ENCODE measurements at places on chromosomes 16 and 17.

DNA sequence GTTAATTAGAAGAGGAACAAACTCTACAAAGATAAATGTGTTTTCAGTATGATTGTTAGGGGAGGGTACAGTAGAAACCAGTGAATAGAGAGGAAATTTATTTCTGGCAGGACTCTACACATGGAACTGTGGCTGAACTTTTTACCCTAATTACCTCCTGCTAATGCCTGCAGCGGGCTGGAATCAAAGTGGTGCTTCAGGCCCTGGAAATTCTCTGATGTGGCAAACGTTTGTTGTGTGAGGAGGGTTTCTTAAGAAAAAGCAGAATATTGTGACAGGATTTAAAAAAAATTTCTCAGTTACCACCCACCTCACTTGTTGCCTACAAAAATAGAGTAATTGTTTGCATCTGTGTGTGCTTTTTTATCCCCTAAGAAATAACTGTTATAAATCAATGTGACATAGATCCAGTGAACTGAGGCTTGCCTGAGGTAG, 154.5 kb downstream of the BCAS3 start:
- DNase-seq = no peak

DNA sequence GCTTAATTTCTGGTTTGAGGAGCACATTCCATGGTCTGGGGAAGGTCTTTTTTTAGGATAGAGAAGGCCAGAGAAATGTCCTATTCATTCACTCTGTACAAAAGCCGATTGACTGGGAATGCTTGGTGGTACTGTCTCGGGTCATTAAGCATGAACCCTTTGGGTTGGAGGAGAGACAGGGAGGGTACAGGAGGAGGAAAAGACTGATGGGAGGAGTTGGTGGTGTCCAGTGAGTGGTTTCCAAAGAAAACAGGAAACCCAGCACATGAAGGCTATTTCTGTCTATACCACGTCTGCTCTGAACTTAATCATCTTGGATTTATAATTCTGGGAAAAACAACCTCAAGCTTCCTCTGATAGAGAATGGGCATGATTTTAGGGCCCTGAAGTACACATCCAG, 111.9 kb downstream of the XYLT1 start:
- DNase-seq = no peak

DNA sequence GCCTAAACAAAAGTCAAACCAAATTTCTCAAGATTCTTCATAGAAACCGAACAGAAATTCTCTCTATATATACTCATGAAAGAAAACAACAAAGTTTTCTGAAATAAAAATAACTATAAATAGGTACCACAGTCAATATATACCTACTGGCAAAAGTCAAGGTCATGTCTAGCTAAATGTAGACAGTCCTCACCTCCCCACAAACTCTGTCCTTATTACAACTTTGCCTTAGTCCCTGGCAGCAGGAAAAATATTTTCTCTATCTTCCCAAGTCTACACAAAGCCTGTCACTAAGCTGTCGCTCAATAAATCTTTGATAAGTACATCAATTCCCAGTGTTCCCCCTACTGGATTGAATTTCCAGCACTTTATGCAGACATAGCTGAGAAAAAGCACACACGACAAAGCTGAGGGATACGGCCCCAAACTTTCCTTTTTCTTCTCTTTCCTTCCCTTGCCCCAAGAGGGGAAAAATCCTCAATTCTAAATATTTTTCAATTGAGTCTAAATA, 2.7 kb downstream of the CFAP20 start:
- DNase-seq = no peak

DNA sequence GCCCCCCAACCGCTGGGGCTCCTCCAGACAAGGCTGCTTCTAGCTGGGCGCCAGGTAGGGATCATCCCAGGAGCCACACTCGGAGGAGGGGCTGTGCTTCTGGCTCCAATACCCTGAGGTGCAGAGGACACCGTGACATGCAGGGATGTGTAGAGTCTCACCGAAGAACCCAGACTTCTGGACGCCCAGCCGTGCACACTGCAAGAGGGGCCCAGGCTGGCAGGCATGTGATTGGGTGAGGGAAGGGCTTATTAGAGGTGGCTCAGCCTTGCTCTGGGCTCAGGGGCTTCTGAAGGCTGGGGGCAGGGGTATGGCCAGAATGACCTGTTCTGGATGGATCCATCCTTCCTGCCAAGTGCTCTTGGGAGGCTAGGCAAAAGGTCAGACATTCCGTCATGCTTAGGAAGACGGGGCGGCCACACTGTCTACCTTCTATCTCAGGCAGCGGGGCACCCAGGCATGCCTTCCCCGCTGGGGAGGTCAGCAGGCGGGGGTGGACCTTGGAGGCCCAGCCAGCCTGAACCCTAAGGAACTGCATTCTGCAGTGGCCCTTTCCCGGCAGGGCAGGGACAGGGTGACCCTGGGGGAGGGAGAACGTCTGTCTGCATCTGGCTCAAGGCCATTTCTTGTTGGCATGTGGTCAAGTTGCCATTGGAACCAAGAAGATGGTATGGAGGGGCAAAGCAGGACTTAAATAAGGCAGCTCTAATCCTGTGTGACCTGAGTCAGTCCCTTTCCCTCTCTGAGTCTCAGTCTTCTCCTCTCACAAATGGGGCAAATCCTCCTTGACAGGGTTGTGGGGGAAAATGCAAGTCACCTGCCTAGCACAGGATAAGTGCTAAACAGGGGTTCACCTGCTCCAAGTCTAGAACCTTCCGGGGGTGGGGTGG, 5.8 kb upstream of the ADGRG1 start:
- no peak for DNase-seq

GRCh38 chr17:17783825-17784656, 52.7 kb downstream of the SREBF1 start:
- no peak for DNase-seq

DNA sequence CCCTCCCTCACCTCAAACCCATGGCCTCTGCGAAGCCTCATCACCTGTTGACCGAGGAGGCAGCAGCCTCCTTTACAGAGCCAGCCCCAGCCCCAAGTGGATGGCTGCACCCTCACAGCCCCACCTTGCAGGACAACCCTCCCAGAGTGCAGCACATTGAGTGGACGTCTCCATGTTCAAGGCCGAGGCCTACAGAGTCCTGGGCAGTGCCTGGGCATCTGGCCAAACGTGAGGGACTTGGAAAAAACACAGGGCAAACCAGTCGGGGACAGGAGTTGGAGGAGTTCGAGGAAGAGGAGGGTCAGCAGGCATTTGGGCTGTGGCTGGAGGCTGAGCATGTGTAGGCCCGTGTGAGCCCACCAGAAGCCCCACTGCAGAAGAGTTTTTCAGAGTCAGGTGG, 39.6 kb downstream of the ACTG1 start:
- DNase-seq = no peak

GRCh38 chr16:30032083-30032819, 1.2 kb upstream of the TLCD3B start:
- peak; percentile 54 for DNase-seq

GRCh38 chr16:51939378-51939871, 607.5 kb downstream of the TOX3 start:
- no peak for DNase-seq
